Activated CD8-positive, alpha-beta memory T cell treated with anti-CD3 and anti-CD28 coated beads for 48 hours (primary cell): ENCODE measurements at places on chromosomes 11 and 22.

GRCh38 chr11:19829109-19829837, 116.6 kb downstream of the NAV2 start:
- no peak for DNase-seq

DNA sequence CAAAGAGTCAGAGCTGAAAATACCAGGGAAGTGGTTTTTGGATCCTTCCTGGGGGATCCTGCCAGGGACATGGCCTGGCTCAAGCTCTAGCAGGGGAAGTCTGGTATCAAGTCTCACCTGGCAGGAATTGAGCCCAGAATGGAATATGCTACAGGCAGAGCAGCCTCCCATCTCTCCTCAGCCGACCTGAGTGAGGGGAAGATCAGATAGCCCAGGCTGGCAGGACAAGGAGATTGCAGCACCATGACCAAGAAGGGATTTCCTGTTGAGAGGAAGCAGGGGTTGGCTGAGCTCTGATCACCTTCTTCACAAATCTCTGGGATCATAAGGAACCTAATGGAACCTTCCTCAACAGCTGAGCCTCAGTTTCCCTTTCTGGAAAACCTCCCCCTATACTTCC, 13.0 kb downstream of the OAF start:
- no peak for DNase-seq

DNA sequence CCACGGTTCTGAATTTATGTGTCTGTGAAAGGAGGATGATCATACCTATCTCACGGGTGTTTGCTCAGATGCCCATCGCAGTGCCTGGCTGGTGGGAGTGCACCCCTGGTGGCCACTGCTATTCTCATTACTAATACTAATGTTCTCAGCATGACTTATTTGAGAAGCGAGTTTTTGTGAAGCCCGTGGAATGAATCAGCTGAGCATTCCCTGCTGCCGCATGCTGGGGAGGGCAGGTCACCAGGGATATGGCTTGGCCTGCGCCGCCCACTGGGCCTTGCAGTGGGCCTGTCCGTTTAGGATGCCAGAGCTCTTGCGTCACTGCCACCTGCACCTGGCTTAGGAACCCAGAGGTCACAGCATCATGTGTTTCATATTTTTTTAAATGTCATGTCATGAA, 16.9 kb downstream of the CTTN start:
- no peak for DNase-seq

DNA sequence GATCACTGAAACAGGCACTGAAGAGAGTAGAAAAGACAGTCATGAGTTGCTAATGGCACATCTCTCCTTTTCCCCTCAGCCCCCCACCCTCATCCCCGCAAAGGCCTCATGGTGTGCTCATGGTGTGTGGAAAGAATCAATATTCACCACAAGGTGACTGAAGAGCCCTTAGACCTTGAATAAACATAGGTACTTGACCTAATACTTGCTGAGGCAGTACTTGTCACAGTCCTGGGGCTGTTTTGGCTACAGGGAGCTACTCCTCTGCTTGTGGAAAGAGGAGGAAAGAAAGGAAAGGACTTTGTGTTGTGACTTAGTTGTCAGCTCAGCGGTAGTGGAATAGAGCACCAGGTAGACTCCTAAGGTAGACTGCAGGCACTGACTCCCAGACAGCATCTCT, 537.8 kb upstream of the CCDC179 start:
- DNase-seq, result no peak

GRCh38 chr11:2778630-2779498, 79.1 kb upstream of the KCNQ1OT1 start:
- DNase-seq, result no peak

DNA sequence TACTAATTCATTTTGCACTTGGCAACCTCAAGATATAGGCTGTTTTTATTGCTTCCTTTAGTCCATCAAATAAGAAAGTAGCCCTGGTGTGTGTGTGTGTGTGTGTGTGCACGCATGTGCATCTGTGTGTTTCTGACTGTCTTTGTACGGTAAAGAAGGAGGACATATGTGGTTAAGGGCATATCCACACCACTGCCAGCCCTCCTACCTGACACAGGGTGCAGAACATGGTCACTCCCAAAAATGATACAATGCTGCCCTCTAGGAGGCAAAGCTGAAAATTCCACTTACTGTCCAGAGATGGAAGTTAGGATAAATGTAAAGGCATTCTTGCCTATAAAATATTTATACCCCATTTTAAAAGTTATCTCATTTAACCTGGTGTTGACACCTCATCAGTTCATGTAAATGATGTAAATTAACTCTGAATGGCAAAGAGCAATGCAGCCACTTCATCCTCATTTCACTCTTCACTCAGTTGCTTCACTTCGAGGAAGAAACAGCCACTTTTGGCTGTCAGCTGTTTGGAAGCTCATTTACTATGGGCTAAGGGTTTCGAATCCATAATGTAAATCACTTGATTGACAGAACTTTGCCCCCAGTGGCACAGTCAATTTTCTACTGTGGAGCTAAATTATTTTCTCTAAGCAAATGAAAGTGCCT, 83.1 kb upstream of the MTNR1B start:
- no peak for DNase-seq

- no peak for DNase-seq
Measured at GRCh38 chr11:60769811-60770210, 13.1 kb downstream of the MS4A15 start.

GRCh38 chr11:88043149-88043548, 132.1 kb downstream of the RAB38 start:
- no peak for DNase-seq

- no peak for DNase-seq
Measured at GRCh38 chr11:34495239-34495723, 18.3 kb downstream of the ELF5 start.

GRCh38 chr11:13884158-13884799, 78.2 kb upstream of the SPON1 start:
- no peak for DNase-seq

DNA sequence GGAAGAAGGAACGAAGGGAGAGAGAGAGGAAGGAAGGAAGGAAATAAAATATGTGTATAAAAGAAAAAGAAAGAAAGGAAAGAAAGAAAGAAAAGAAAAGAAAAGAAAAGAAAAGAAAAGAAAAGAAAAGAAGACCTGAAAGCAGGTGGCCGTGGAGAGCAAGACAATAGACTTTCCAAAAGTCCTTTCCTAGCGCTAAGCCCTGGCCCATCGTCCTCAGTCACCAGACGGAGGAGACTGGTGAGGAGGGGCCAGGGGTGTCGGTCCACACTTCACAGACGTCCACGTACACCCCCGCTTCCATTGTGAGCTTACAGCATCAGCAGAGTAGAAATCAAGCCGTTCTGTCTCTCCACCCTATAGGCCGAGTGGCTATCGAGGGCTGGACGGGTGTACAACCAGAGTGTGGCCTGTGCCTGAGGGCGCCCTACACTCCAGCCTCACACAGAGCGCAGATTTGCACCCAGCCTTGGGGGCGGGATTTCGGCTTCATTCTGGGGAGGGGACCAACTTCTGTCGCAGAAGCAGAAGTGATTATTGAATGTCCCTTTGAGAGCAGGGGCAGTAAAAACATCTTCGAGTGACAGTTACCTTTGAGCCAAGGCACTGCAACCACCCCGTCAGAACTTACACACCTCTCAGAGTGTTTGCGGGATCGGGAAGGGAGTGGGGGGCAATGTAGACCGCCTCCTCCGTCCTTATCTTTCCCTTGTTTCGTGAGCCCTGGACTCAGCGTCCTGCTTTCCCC, 2.0 kb upstream of the BSX start:
- no peak for DNase-seq

DNA sequence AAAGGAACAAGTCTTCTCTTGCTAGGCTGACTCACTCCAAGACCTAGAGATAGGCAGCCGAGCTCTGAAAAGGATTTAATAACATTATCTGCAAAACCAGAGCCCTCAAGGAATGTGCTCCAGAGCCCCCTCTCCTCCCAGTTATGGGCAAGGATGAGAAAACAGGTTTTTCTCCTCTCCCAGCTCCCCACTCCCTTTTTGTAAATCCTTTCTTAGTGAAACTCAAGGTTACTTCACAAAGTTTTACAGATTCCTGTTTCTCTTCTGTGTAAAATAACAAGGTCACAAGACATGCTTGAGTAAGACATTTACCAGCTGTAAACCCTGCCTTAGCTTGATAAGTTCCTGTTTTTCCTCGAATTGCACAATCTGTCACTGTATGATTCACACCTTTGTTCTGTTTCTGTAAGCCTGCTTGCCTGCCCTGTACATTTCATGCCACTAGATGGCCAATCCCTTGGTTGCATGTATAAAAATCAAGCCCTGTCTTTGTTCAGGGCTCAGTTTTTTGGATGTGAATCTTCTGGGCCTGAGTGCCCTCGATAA, 489.4 kb downstream of the KCNA4 start:
- DNase-seq, result no peak

GRCh38 chr11:94750319-94751217, 17.6 kb upstream of the AMOTL1 start:
- no peak for DNase-seq

GRCh38 chr11:115256397-115257197, 247.6 kb downstream of the CADM1 start:
- DNase-seq, result no peak

- DNase-seq, result no peak
Measured at GRCh38 chr11:114348200-114349191, 51.8 kb downstream of the C11orf71 start.

- no peak for DNase-seq
Measured at GRCh38 chr11:128841461-128842072, 25.5 kb downstream of the KCNJ1 start.

DNA sequence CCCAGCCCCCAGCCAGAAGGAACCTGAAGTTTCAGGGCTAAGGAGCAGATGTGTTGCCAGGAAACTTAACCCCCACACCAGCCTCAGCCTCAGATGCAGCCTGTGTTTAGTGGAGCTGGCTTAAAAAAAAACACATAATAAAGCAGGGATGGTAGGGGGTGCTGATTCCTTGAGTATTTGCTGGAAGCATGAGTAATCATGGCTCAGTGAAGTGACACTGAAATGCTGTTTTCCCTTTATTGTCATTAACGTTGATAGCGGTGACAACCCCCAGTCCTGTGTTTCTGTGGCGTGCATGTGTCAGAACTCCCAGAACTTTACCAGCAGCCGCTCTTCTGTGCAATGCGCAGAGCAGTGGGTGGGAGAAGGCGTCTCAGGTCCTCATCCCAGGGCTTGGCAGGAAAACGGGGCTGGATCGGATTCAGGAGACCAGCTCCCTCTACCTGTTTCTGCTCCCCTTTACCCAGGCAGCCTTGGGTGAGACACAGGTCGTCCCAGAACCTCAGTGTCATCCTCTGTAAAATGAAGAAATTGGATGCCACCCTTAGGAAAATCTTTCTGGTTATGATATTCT, 1282.1 kb downstream of the TBC1D22A start:
- DNase-seq, result no peak

DNA sequence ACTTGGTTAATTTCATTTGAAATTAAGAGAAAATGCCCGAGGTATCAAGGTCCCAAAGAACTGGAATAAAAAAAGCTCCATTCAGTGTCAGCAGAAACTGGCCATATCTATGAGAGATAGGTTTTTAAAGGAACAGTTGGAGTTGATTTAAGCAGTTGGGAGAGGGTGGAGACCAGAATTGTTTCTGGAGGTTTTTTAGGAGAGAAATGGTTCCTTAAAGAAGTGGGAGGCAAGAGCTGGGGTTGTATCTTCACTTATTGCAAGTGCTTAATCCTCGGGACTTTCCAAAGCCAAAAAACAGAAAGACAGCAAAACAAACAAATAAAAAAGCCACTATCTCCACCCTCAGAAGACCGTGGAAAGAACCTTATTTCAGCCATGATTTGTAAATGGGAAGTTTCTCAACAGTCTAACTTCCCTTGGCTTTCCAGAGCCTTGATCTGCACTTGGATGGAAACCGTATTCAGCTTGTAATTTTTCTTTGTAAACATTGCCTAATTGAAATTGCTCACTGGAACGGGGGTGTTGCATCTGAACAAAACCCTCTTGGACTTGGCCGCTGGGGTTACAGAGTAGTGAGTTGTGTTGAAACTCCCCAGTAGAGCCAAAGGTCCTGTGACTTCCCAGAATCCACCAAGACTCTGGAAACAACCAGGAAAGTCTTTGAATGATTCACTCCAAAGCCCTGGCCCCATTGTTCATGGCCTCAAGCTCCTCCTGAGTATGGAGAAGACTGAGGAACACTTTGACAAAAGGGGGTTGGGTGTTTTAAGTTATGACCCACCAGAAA, 115.6 kb downstream of the SLC1A2 start:
- no peak for DNase-seq

DNA sequence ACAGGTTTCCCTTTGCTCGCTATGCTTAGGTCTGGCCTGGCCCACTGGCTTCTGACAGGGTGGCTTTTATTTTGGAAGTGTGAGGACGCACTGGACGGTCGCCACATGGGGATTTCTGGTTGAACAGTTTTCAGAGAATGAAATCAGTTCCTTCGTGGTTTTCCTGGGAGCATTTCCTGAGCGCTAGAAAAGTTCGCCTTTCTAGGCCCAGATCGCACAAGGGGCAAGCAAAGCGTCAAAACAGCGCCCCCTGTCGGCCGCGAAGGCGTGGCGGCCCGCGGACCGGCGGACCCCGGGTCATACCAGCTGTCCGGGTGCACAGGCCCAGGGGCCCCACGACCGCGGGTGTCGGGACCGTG, 12.7 kb upstream of the CYP2R1 start:
- peak; percentile 94 for DNase-seq

GRCh38 chr11:94751786-94752185, 16.4 kb upstream of the AMOTL1 start:
- DNase-seq, result no peak

DNA sequence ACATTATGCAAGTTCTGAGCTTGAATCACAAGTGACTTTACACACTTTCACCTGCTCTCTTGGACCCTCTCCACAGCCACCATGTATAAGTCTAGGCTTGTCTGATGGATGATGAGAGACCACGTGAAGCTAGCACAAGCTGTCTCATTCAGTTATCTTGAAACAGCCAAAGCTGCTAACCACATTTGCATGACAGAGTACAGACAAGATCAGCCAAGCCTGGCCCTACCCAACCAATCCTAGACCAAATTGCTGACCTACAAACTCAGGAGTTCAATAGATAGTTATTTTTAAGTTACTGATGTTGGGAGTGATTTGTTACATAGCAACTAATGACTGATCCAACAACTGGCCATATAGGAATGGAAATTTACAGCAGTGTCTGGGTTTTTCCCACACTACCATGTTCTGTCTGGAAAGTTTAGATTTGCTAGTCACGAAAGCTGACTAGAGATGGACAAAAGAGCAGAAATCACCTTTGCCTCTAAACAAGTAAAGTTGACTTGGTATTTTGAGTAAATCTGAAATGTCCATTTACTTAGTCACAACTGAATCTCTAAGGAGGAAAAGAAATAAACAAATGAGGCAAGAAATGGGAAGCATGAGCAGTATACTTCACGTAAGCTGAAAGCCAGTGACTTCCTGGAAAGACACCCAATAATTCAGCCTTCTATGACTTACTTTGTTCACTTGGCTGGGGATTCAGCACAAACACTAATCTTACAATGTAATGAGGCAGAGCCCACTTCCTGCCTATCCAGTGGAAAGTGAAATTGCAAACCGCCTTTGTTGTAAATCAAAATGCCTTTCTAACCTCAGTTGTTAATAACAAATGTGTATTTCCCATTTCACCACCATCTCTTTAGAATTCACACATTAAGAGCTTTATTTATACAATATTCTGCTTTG, 101.7 kb downstream of the FAM181B start:
- no peak for DNase-seq

GRCh38 chr11:125314276-125315078, 149.9 kb downstream of the PKNOX2 start:
- no peak for DNase-seq

GRCh38 chr11:204587-205109, 2.6 kb downstream of the BET1L start:
- DNase-seq, result no peak
